Aorta (tissue), 5 donors: ENCODE measurements at places on chromosomes 7 and 10. TPM values are rescaled to one million over a fixed set of nuclear protein-coding genes. Genes with fewer than 3 reads are reported as not detected.
A peak's percentile ranks its signal among the peaks of the same experiment; 100 is the strongest.

C10orf62 gene
- 0.29 TPM for total RNA-seq

TNS3 gene
- 117 TPM for total RNA-seq

LIPA gene
- total RNA-seq = 83.3 TPM

GRCh38 chr7:102393467-102393866, 2.7 kb upstream of the PRKRIP1 start:
- no peaks in the 10 kb centered on the region for H3K27me3 ChIP-seq
- H3K4me1 ChIP-seq = no peaks in the 10 kb centered on the region
- H3K36me3 ChIP-seq = no peaks in the 10 kb centered on the region
- H3K27ac ChIP-seq = no peak overlapping the region
- no peak overlapping the region for H3K4me3 ChIP-seq

CARD11 gene
- total RNA-seq = 1.9 TPM

ZNF277 gene
- total RNA-seq = 21.6 TPM

GRCh38 chr7:7786595-7786994, 68.2 kb upstream of the RPA3 start:
- H3K36me3 ChIP-seq = no peaks in the 10 kb centered on the region
- no peak for DNase-seq
- no peaks in the 10 kb centered on the region for H3K27me3 ChIP-seq
- no peak overlapping the region for H3K4me3 ChIP-seq
- H3K27ac ChIP-seq = no peak overlapping the region
- H3K4me1 ChIP-seq = no peaks in the 10 kb centered on the region

MEST gene
- 23.0 TPM for total RNA-seq

MYL7 gene
- not detected for total RNA-seq

- H3K4me1 ChIP-seq = no peaks in the 10 kb centered on the region
- no peaks in the 10 kb centered on the region for H3K36me3 ChIP-seq
- no peak for DNase-seq
These were observed 539.0 kb downstream of the ZWINT start for GRCh38 chr10:55822096-55822495.

DNA sequence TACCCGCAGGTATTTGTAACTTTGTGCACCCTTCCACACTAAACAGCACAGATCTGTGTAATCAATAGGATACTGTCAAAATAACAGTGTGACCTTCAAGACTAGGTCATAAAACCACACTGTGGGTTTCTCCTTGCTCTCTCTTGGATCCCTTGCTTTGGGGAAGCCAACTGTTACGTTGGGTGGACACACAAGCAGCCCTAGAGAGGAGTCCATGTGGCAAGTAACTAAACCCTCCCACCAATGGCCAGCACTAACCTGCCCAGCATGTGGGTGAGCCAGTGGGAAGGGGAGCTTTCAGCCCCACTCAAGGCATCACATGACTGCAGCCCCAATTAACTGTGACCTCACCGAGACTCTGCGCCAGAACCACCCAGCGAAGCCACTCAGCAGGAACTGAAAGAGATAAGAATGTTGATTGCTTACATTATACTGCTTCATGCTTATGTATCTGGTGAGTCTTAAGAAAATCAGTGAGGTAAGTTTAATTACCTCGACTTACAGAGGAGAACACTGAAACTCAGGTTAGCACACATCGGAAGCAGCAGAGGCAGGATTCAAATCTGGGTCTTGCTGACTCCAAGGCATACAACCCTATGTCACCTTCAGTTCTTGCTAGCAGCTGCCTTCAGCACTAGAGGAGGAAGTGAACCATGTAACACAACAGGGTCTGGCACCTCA, 9.4 kb upstream of the ZC3HAV1 start:
- H3K36me3 ChIP-seq = no peaks in the 10 kb centered on the region
- H3K4me1 ChIP-seq = no peaks in the 10 kb centered on the region
- no peaks in the 10 kb centered on the region for H3K27me3 ChIP-seq
- no peak for DNase-seq
- no peak overlapping the region for H3K27ac ChIP-seq

GRCh38 chr10:110851020-110851612, 20.6 kb upstream of the PDCD4 start:
- no peak for DNase-seq
- no peaks in the 10 kb centered on the region for H3K27me3 ChIP-seq
- H3K36me3 ChIP-seq = no peaks in the 10 kb centered on the region

SH2D4B gene
- 0.52 TPM for total RNA-seq

- H3K27ac ChIP-seq = no peak overlapping the region
- H3K4me3 ChIP-seq = no peak overlapping the region
- H3K36me3 ChIP-seq = no peaks in the 10 kb centered on the region
- H3K27me3 ChIP-seq = no peaks in the 10 kb centered on the region
These were observed 121.5 kb downstream of the POLR1F start for GRCh38 chr7:19587291-19587690.

- H3K36me3 ChIP-seq = no peaks in the 10 kb centered on the region
- H3K27ac ChIP-seq = no peak overlapping the region
- H3K4me1 ChIP-seq = no peaks in the 10 kb centered on the region
- no peak for DNase-seq
- H3K4me3 ChIP-seq = no peak overlapping the region
These were observed 35.8 kb upstream of the EIF4H start for GRCh38 chr7:74138334-74138867.

DNA sequence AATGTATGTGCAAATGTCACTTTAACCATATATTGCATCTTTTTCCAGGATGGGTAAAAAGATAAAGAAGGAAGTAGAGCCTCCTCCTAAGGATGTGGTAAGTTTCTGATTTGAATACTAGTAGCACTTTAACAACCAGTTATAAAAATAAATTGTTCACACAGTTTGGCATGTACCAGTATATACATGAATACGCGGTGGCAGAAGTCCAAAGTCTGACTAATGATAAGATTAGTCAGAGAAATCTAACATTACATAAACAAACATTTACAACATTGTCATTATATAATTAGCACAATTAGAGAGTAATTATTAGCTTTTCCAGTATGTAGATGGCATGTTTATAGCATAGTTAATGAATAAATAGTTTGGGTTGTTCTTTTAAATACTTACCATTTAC, 4.1 kb downstream of the ARMC3 start:
- DNase-seq = no peak
- H3K4me1 ChIP-seq = no peaks in the 10 kb centered on the region
- H3K27ac ChIP-seq = no peak overlapping the region
- no peaks in the 10 kb centered on the region for H3K36me3 ChIP-seq

DDC gene
- total RNA-seq = not detected

DNA sequence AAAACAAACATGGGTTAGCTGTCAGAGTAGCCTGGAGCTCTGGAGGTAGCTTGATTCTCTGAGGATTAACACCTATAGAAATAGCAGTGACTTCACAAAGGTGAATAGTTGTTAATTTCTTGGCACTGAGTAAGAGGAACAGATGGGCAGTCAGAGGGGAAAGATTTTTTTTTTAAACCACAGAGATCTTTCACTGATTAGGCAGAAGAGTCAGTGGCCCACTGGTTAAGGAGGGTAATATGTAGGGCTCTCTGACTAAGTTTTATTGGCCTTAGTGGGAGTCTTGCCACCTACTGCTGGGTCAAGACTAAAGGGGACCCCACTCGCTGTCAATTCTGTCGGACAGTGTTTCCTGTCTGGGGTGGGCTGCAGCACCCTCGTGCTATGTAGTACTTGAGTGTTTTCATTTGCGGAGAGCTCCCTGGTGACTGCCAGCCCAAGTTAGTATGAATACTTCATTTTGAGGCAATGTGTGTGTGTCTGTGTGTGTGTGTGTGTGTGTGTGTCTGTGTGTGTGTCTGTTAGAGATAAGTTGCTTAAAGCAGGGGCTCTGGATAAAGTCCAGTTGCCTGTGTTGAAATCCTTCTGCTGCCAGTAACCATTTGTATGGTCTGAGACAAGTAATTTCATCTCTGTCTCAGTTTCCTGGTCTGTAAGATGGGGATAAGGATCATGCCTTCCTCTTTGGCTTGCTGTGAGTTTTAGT, 145.2 kb downstream of the ARID5B start:
- no peaks in the 10 kb centered on the region for H3K36me3 ChIP-seq
- no peak for DNase-seq
- H3K27me3 ChIP-seq = no peaks in the 10 kb centered on the region
- H3K4me1 ChIP-seq = peaks cover 2% of the 10 kb centered on the region
- peak overlapping the region; percentile 91 for H3K27ac ChIP-seq
- H3K4me3 ChIP-seq = no peak overlapping the region

DNA sequence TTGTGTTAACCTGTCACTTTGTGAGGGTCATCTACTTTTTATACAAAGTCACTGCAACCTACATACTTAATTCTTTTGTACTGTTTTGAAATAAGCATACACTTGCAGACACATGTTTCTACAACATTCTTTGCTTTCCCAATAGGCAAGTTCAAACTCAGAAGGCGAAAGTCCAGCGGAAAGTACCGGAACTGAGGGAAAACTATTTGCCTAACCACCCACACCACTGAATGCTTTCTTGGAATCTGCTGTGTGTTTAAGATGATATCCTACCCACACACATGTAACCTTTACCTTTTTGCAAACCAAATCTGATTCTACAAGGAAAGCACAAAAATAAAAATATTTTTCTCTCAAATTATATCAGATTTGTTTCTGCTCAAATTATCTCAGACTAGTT, 139.4 kb upstream of the AGR3 start:
- no peak overlapping the region for H3K4me3 ChIP-seq
- H3K4me1 ChIP-seq = no peaks in the 10 kb centered on the region
- no peak for DNase-seq

GRCh38 chr7:76149847-76150691, 51.6 kb upstream of the SRRM3 start:
- no peaks in the 10 kb centered on the region for H3K27me3 ChIP-seq
- no peaks in the 10 kb centered on the region for H3K4me1 ChIP-seq
- no peak overlapping the region for H3K4me3 ChIP-seq
- H3K27ac ChIP-seq = no peak overlapping the region

HDAC9 gene
- total RNA-seq = 122 TPM

KCNMA1 gene
- total RNA-seq = 144 TPM

DNA sequence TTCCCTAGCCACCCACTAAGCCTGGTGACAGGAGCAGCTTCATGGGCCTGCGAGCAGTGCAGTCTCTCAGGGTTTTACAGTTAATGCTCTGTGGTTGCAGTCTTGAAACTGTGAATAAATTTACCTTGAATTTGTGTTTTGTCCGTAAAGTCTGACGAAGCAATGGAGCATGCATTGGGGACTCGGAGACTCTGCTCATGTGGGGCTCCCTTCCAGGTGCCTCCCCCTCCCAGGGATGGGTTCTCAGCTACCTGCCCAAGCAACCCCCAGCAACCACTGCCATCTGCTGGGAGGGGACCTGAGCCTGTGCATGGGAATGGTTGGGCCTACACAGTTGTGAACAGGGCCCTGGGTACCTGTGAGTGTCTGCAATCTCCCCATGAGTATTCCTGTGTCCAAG, 36.3 kb upstream of the IKZF1 start:
- no peaks in the 10 kb centered on the region for H3K36me3 ChIP-seq
- H3K27me3 ChIP-seq = no peaks in the 10 kb centered on the region
- DNase-seq = no peak
- H3K4me1 ChIP-seq = no peaks in the 10 kb centered on the region
- H3K27ac ChIP-seq = no peak overlapping the region
- no peak overlapping the region for H3K4me3 ChIP-seq

- H3K4me3 ChIP-seq = no peak overlapping the region
- no peaks in the 10 kb centered on the region for H3K27me3 ChIP-seq
These were observed 17.1 kb upstream of the CPA1 start for GRCh38 chr7:130363026-130363847.

GRCh38 chr10:131631619-131632018, 269.2 kb upstream of the PPP2R2D start:
- no peaks in the 10 kb centered on the region for H3K36me3 ChIP-seq
- H3K4me3 ChIP-seq = no peak overlapping the region
- no peaks in the 10 kb centered on the region for H3K27me3 ChIP-seq
- H3K27ac ChIP-seq = no peak overlapping the region
- no peaks in the 10 kb centered on the region for H3K4me1 ChIP-seq

DNA sequence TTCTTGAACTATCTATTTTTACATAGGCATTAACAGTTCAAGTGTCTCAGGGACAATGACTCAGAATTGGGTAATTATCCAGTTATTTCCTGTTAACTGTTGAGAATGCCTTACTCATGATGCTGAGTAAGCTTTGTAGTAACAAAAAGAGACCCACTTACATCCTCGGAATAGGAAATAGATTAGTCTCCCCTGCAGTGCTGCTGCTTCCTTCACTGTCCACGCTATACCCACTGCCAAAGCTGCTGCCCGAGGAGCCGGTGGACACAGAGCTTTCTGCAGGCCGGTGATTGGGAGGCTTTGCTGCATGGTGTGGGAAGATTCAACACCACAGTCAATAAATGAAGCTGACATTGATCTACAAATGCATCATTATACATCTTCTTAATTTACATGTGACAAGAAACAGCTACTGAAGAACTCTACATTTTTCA, 357.1 kb downstream of the PCLO start:
- no peak overlapping the region for H3K27ac ChIP-seq
- no peak for DNase-seq
- H3K4me1 ChIP-seq = no peaks in the 10 kb centered on the region
- no peak overlapping the region for H3K4me3 ChIP-seq
- H3K27me3 ChIP-seq = no peaks in the 10 kb centered on the region
- no peaks in the 10 kb centered on the region for H3K36me3 ChIP-seq

GRCh38 chr7:38630720-38631673, at the start of gene AMPH:
Gene AMPH (minus strand): TSS chr7:38631373. CDS start chr7:38631351, 22 bp downstream.
- H3K36me3 ChIP-seq = no peaks in the 10 kb centered on the region
- peak; percentile 53 for DNase-seq
- H3K4me3 ChIP-seq = peak within 1 kb of the TSS; percentile 89
- H3K27me3 ChIP-seq = no peaks in the 10 kb centered on the region
- H3K4me1 ChIP-seq = no peaks in the 10 kb centered on the region
- H3K27ac ChIP-seq = no peak within 1 kb of the TSS

STOX1 gene
- 0.27 TPM for total RNA-seq

- H3K27ac ChIP-seq = no peak overlapping the region
- no peak for DNase-seq
- H3K36me3 ChIP-seq = no peaks in the 10 kb centered on the region
- H3K4me3 ChIP-seq = no peak overlapping the region
- no peaks in the 10 kb centered on the region for H3K4me1 ChIP-seq
- no peaks in the 10 kb centered on the region for H3K27me3 ChIP-seq
These were observed 58.7 kb upstream of the TFEC start for GRCh38 chr7:116089293-116089692.

DENND2A gene
- total RNA-seq = 19.2 TPM

DNA sequence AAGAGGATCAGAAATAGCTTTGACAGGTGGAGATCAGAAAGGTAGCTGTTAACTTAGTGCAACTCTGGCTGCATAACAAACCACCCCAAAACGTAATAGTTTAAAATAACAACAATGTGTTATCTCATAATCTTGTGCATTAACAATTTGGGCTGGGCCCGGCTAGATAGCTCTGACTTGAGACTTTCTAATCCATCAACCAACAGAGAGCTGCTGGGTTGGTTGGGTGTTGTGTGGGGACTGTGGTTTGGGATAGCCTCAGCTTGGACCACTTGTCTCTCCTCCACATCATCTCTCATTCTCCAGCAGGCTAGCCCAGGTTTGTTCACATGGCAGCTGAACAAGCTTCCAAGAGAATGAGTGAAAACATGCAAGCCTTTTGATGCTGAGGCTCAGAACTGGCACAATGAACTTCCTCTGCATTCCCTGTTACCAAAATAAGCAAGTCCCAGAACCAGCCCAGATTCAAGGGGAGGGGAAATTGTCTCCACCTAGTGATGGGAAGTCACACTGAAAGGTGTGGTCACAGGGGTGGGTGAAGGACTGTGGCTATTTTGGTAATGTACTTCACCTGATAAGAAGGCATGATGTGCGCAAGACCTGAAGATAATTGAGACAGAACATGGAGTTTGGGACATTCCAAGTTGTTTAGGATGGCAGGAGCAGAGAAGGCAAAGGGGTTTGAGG, 20.4 kb upstream of the ASAH2 start:
- DNase-seq = no peak
- no peaks in the 10 kb centered on the region for H3K27me3 ChIP-seq
- H3K4me1 ChIP-seq = no peaks in the 10 kb centered on the region
- H3K4me3 ChIP-seq = no peak overlapping the region
- no peak overlapping the region for H3K27ac ChIP-seq
